NCI-H2029 (cell line): ENCODE measurements at places on chromosomes 12 and 14.
A peak's percentile ranks its signal among the peaks of the same experiment; 100 is the strongest.

- DNase-seq: peak; percentile 76
Observed at GRCh38 chr14:32224737-32225377, 21.8 kb upstream of the RNU6-8 start.

DNA sequence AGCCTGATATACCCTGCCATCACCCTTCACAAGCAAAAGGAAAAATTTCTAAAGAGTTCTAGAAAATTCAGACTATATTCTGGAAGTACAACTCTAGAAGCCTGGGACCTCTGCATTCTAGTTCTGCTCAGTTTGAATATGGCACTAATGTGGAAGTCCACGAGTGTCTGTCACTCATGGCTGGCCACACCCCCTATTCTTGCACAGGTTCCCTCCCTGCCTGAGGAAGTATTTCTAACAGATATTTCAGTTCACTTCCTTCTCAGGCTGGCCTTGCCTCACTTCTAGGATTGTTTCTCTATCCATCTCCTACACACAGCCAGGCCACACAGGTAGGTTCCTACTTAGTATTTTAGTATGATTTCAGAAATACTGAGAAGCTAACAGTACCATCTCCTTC is 67.4 kb downstream of the PHLDA1 start:
- DNase-seq: no peak

DNA sequence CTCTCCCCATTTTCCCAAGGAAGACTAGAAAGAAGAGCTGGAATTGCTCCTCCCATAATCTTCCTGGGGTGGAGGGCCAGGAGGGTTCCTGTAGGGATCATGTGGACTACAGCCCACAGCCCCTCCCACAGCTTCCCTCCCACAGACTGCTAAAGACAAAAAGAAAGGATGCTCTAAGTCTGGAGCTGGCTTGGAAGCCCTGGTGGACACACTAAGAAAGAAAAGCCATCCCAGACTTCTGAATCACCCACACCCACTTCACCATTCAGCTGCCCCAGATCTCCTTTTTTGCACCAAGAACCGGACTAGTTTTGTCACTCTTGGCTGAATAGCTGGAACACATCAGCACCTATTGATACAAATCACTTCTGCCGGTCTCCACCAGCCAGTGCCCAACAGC is 56.8 kb upstream of the PLXNC1 start:
- no peak for DNase-seq

DNA sequence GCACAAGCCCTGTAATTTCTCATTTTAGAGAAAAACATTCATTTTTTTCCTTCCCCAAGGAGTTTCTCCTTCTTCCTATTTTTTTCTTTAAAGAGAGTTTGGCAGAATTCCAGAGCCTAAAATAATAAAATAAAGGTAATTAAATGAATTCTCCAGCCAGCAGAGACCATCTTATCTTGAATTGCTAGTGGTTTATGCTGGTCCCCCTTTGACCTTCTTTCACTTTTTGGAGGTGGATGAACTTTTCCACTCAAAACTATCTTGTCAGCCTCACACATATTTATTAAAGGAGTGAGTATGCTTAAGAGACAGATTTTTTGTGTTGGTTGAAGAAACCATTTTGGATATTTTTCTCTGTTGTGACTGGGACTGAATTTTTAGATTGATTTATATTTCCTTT is 47.6 kb downstream of the ADIPOR2 start:
- no peak for DNase-seq

DNA sequence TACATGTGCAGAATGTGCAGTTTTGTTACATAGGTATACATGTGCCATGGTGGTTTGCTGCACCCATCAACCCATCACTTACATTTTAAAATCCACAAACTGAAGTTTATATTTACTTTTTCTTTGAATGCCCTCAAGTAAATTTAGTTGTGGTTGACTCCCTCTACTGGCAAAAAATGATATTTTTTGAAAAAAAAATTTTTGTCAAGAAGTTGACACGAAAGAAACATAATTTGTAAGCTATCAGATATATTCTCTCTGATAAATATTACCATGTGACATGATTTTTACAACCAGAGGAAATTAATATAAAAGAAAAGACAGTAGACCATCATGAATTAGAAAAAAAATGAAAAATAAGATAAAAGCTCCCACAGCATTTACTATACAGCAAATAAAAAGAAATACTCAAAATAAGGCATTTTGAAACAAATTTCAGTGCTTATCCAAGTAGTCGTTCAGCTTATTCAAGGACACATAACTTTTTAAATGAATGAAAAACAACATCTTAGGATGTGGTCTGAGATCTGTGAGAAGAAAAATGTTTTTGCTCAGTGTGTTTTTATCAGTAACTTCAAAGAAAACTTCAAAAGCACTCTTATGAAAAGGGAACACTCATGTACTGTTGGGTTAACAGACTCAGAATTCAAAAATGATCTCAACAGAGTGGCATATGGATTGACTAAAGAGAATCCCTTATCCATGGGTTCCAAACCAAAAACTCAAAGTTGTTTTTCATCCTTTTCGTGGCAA is 30.0 kb upstream of the GRIP1 start:
- no peak for DNase-seq
